Kidney capillary endothelial cell (primary cell): ENCODE measurements at places on chromosomes 4 and X.

DNA sequence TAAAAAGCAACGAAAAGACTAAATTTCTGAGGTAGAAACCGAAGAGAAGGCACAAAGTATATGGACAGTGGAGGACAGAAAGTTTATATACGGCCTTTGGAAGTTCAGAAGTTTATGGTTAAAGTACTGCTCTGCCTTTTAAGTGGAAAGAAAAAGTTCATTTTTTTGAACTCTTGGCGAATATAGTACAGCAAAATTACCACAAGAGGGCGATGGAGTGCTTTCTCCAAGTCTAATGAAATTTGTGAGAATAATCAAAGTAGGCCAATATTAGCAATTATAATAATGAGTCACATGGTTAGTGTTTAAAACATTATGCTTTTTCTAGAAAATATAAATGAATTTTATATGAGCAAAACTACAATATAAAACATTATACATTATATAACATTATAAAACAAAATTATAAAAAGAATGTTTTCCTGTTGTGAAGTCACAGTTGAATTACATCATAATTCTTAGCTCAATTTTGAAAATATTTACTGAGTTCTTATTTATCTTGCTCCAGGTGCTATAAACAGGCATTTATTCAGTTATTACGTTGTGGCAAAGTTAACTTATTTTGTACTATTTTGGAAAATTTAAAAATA, 136.2 kb upstream of the BMPR1B start:
- peak; percentile 53 for DNase-seq

DNA sequence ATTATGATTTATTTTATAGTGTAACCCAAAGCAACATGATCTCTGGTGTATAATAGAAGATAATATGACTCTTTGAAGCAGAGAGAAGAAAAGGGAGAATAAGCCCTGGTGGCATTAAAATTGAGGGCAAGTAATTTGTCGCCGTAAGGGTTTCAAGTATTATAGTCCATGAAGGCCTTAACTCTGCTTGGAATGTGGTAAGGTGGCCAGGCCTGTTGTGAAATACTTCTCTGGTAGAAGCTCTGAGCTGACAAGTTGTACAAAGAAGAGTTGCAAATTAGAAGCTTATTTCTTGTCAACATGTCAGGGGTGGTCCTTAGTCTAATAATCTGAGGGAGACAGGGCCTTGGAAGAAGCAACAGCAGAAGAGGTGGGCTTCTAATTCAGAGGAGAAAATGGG, 151.7 kb upstream of the HHIP start:
- no peak for DNase-seq

- no peak for DNase-seq
These were observed 687.1 kb upstream of the MAGEB2 start for GRCh38 chrX:29528281-29528680.

- no peak for DNase-seq
These were observed 1.0 kb downstream of the RASGEF1B start for GRCh38 chr4:81470456-81471297.

DNA sequence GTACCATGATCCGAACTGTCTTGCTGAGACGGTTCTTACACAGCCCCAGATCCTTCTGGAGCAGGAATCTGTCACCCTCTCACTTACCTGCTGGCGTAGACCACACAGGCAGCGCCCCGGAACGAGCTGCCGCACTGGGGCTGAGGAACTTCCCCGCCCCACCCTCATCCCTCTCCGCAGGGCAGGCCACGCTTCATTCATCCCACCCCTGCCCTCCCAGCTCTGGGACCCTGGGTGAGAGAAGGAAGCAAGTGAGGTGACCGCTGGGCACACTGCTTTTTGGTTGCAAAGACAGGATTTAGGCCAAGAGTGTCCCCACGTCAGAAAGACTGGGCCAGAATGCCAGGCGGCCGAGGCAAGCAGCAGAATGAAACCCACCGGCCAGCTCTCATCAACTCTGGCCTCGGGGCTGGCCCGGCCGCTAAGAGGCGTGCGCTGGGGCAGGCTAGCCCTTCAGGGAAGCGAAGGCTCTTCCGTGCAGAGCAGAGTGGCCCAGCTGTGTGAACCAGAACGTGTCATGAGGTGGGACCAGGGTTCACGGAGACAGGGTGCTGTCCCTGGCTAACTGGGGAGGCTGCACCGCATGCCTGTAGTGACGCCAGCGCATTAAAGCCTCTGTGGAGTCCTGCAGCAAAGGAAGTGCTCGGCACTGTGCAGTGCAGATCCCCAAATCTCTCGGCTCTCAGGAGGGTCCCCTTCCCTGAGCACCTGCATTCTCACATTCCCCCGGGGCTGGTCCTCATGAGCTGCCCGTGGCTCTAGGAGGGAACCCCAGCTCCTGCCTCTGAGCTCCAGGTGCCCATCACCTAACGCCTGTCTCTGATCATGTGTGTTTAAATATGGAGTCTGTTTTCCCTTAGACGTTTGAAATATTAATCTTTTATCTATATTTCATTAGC, 6.4 kb downstream of the LRPAP1 start:
- no peak for DNase-seq

DNA sequence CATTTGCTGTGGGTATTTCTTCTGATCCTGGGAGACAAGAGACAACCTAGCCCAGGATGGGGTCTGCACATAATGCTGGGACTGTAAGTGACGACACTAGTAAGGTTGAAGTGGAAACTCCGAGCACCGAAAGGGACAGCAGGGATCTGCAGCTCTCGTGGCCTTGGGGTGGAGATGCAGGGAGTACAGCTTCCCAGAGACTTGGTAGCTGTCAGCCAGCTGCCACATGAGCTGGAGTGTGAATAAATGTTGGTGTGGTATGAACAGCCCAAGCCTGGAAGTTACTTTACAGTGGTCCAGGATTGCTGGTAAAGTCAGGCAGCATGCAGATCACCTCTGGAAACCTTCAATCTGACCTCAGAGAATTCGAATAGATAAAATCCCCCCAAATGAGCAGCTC, 97.6 kb downstream of the FAM193A start:
- no peak for DNase-seq

DNA sequence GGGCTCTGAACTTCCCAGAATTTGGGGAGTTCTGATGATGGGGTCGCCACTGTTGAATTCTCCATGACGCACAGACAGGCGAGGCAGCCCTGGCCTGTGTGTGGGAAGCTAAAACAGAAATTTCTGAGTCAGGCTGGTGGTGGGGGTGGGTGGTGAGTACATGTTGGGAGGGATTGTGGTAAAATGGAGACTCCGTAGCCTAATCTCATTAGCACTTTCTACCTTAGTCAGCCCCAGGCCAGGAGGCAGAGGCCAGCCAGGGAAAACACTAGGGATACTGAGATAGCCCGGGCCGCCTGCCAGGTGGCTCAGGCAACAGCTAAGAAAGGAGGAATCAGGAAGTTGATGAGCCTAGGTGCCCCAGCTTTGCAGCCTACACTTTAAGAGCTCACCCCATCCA, 39.3 kb upstream of the NHSL2 start:
- no peak for DNase-seq

- DNase-seq, result no peak
These were observed 57.6 kb upstream of the CLNK start for GRCh38 chr4:10741961-10742699.

DNA sequence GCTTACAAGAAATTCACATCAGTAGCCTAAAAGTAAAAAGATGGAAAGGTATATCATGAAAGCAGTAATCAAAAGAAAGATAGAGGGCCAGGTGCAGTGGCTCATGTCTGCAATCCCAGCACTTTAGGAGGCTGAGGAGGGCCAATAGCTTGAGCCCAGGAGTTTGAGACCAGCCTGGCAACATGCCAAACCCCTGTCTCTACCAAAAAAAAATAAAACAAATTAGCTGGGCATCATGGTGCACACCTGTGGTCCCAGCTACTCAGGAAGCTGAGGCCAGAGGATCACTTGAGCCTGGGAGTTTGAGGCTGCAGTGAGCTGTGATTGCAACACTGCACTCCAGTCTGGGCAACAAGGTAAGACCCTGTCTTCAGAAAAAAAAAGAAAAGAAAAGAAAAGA, 55.5 kb downstream of the GSPT2 start:
- no peak for DNase-seq

- no peak for DNase-seq
These were observed 118.6 kb downstream of the LRBA start for GRCh38 chr4:150896497-150896896.

- DNase-seq, result no peak
These were observed 11.3 kb upstream of the ARAP2 start for GRCh38 chr4:36255577-36255976.

- DNase-seq, result no peak
These were observed 32.3 kb downstream of the MCUB start for GRCh38 chr4:109592367-109592766.

GRCh38 chrX:34350561-34351335, 218.6 kb upstream of the FAM47A start:
- DNase-seq, result no peak
